ENCODE measurements at places on chromosomes 2 and 18.

DNA sequence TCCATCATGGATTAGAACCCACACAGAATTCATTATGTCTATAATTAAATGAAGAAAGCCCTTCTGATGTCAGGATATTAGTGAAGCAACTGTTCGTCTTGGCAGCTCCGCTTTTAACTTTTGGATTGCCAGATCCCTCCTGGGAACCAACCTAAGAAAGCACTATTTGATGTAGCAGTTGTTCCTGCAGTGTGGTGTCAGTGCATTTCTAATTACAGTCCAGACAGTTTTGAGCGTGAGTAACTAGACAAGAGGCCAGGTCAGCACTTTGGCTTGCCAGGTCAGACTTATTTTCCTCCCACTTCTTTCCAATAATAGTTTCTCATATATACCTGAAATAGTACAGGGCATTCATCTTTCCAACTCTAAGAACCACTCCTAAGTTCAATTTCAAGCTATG is 13.8 kb downstream of the NRXN1 start:
- no peak for DNase-seq

DNA sequence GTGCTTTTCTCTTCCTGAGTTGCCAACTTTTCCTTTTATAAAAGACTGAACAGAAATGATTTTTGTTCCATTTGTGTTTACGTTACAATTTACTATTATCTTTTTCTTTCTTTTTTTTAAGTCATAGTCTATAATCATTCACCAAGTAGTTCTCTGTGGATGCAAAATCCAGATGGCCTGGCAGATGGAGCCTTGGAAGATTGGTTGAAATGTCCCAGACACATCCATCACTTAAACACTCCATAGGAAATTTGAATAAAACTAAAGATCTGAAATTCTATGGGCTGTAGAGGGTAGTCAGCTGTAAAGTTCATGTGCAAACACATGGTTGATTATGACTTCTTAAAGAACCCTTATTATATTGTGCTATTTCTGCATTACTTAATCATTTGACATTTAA is 164.8 kb upstream of the DOCK10 start:
- DNase-seq: no peak

GRCh38 chr2:13996527-13996926 is 636.0 kb upstream of the LRATD1 start:
- DNase-seq: no peak

DNA sequence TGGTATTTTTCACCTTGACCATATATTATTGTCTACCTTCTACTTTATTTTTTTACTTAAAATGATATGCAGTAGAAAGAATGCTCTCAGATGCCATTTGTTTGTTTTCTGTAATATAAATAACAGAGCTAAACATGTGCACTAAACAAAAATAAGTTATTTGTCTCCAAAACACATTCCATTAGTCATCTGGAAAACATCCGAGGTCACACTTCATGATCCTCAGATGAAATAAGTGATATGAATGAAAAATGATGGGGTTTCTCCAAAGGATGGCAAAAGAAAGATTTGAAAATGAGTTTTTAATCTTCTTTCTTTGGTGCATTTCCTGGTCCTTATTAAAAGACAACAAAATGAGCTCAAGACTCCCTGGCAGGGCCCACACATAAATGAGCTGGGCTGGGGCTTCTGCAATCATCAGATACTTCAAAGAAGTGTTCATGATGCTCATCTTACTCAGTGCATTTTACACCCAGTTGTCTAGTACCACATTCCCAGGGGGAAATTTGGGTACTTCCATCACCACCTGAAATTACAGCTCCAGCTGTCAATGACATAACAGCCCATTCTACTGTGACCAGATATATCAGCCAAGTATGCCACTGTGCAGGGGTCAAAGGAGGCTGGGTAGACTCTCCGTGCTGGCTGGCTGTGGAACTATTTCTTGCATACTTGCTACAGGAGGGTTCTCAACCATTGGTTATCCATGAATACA is 283.5 kb downstream of the PID1 start:
- no peak for DNase-seq

- DNase-seq: no peak
These were observed 456.1 kb downstream of the LPIN1 start for GRCh38 chr2:12202313-12203075.

GRCh38 chr2:142300517-142300916 is 169.7 kb upstream of the LRP1B start:
- DNase-seq: no peak

DNA sequence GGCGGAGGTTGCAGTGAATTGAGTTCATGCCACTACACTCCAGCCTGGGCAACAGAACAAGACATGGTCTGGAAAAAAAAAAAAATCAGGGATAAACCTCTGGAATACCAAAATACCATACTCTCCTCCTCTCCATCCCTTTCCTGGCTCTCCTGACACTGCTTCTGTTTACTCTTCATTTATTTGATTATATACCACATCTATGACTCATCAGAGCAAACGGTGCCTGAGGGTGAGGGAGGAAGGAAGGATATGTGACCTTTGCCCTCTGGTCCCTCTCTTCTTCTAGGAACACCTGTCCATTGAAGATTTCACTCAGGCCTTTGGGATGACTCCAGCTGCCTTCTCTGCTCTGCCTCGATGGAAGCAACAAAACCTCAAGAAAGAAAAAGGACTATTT is 30.0 kb downstream of the VIL1 start:
- no peak for DNase-seq

GRCh38 chr18:74476140-74476539 is 19.0 kb upstream of the DIPK1C start:
- no peak for DNase-seq

DNA sequence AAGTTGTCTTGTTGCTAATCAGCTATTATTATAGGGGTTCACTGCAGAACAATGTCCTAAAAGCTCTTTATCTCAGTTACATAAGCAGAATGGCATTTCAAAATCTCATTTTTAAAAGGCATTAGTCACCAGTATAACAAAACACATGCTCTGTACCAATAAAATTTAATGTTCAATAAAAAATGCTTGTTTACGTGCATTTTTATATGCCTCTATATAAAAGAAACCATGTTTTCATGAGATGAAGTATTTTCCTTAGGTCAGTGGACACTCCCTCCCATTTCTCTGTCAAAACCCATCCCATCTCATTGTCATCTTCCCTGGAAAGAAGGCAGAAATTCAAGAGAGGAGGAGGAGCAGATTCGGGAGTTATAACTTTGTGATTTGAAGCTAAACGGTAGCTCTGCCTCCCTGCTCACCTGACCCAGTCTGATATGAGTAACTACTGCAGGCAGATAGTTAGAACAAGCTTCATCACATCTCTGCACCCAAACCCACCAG is 231.9 kb upstream of the SIX2 start:
- DNase-seq: peak; percentile 22

DNA sequence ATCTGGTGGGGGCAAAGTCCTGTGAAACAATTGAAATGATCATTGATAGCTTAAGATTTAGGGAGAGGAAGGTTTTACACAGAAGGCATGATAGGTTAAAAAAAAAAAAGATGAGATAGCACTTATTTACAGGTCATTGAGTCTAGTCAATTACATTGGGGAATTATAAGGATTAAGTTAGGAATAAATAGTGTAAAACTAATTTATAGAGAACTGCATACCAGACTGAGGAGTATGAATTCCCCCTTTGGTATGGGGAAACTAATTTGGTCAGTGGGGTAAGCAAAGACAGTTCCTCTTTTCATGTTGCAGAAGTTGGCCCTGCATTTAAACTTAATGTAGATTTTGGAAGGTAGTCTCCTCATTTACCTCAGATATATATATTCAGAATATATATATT is 10.8 kb downstream of the GLS start:
- no peak for DNase-seq

DNA sequence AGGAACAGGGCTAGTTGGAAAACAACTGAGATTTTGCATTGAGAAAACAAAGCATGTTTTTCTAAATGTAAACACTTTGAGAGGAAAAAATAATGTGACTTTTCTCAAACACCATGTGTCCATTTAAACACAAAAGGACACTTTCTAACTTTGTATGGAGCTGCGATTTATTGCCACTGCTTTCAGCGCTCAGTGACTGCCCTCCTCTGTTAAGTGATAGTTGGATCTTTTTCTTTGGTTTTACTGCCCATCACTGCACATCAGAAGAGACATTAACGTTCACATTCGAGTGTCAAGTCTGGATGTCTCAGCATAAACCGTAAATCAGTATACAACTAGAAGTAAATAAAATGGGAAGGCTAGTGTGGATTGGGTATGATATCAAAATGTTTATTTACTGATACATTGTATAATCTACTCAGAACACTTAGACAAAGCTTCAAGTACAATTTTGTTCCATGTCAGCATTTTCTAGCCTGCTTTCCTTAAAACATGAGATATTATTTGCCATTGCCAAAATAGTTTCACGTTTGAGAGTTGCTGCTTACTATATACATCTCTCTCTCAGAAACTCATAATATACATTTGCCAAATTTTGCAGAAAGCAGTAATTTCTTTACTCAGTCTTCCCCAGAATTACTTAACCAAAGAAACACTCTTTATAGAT is 237.6 kb downstream of the IKZF2 start:
- no peak for DNase-seq

DNA sequence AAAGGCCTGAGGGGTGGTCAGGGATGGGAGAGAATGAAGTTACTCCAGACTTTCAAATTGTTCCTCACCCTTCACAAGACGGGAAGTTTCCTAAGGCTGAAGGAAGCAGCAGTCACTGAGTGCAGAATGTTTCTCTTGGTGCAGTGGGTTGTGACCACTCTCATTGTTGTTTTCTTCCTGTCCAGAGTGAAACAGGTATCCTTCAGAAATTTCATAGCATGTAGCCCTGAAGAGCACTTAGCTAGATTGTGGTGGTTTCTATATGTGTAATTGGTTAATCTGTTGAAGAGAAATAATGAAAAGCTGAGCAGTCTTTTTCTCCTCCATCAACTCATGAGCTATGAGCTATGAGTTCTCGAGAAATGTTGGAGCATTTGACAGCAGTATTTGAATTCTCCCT is 96.8 kb downstream of the GPD2 start:
- no peak for DNase-seq

- no peak for DNase-seq
These were observed 8.2 kb downstream of the ADAM17 start for GRCh38 chr2:9547262-9547991.

DNA sequence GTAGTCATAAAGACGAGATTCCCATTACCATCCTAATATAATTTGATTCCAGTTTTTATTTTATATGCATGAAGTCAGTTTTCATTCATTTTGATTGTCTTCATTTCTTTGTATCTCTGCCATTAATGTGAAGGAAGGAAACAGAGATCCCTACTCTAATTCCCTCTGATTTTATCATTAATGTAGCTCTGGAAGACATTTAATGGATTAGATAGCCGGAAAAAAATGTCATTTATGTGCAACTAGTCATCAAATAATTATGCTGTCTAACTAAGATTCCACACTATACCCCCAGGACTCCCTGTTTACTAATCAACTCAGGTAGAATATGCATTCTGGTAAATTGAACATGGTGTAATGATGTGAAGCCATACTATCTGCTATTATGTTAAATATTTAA is 19.9 kb downstream of the RHBDD1 start:
- DNase-seq: no peak

DNA sequence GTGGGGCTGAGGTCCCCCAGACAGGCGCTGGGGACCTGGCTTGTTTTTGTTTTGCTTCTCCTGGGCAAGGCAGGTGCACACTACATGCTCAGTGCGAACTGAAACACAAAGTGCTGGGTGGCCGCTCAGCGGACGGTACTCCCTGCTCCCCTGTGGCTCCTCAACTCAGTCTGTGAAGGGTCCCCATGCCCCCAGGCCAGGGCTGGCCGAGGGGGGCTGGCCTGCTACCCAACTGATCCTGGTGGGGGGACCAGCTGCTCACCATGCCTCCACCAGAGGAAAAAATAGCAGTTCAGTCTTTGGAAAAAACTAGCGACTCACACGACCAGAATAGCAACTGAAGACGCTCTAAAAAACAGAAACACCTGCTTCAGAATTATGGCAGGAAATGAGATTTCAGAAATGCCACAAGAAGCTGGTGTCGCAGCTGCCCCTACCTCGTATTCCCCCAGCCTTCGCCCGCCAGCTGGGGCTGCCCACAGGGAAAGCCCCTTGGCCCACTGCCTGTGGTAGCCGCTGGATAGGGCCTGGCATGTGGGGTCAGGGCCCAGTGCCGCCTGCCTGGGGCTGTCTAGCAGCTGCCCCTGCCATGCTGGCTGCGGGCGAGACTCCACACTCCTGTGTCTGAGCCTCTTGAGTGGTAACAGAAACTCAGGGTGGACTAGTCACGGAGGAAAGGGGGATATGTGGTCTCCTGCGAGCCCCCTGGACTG is 43.7 kb downstream of the MEX3C start:
- peak; percentile 69 for DNase-seq

GRCh38 chr18:23494992-23495391 is 8.3 kb upstream of the RMC1 start:
- no peak for DNase-seq

- no peak for DNase-seq
These were observed 42.3 kb upstream of the NCOA1 start for GRCh38 chr2:24448797-24449196.

DNA sequence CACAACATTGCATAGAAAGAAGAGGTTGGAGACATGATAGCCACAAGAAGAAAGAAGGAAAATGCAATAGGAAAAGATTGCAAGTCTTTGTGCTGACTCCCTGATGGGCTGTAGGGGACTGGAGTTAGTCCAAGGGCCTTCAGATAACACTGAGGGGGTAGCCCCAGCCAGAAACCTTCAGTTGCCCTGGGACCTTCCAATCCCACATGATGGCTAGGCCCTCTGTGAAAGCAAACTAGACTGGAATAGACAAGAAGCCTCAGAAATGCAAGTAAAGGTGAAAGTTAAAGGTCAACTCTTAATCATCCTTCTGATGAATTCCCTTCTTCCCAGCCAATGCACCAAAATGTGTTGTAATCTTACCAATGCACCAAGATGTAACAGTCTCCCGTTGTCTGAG is 19.2 kb downstream of the CMPK2 start:
- DNase-seq: no peak

- DNase-seq: no peak
These were observed 40.9 kb downstream of the CDH2 start for GRCh38 chr18:28136071-28136470.

GRCh38 chr2:60488291-60488690 is 65.2 kb downstream of the BCL11A start:
- DNase-seq: no peak

GRCh38 chr2:219056896-219057708 is 3.6 kb downstream of the IHH start:
- no peak for DNase-seq

- no peak for DNase-seq
These were observed 15.1 kb downstream of the SLC4A5 start for GRCh38 chr2:74328074-74328473.

- no peak for DNase-seq
These were observed 366.0 kb upstream of the SLC14A2 start for GRCh38 chr18:45249246-45249661.

GRCh38 chr18:26700728-26701127 is 152.4 kb upstream of the KCTD1 start:
- no peak for DNase-seq
